ENCODE measurements at places on chromosomes 3 and 15.

GRCh38 chr3:70342149-70342548 is 29.7 kb upstream of the MDFIC2 start:
- no peak for DNase-seq

- DNase-seq: peak; percentile 72
Measured at GRCh38 chr3:185733980-185734724, 90.7 kb downstream of the IGF2BP2 start.

DNA sequence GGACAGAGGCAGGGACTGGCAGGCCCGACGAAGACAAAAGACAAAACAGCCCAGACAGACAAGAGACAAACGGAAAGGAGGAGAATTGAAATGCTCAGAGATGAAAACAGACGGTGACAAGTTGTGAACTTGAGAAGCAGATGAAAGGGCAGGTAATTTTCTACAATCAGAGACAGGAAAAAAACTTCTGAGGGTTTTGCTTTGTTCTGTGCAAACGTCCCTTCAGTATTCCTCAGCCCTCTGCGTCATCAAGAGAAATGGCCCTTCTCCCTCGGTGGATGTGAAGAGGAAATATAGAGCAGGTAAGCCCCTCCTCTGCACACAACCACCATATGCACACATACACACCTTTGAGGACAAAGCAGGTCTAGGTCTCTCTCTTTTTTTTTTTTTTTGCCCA is 206.6 kb downstream of the UACA start:
- no peak for DNase-seq

DNA sequence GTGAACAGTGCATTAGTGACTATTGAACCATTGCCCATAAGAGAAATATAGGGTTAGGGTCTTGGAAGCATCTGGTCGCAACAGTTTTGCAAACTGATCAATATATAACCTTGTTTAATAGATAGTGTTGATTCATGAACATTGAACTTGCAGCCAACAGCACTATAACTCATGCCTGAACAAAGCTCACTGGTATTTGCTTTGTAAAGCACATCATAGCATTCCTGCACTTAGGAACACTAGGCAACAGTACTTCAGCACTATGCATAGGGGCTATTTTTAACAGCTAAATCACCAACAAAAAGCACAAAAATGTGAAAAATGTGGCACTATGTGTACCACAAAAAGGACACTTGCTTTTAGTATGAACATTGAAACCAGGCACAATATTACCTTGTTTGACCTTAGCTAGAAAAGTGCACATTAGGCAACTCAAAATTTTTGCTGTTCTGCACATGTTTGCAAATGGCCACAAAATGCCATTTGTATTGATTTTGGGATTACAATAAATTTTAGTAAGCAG is 68.0 kb downstream of the OXNAD1 start:
- DNase-seq: no peak

- no peak for DNase-seq
Measured at GRCh38 chr15:79035111-79035601, 55.4 kb downstream of the RASGRF1 start.

GRCh38 chr15:62945760-62946159 is 96.8 kb upstream of the TPM1 start:
- no peak for DNase-seq

DNA sequence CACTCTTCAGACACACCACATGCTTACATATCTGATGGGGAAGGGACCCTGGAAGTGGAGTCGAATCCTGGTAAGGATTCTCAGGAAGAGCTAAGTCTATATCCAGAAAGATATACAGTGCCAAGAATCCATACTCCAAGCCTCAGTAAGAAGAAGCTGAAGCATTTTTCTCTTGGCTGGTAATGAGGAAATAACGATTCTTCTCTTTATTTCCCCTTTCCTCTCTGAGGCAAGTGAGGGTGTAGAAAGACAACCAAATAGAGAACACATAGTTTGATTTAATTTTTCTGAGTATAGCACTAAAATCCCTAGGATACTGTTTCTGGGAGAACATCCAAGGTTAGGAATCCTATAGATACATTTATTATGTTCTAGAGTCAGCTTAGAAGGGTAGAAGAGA is 857.3 kb downstream of the TUSC7 start:
- no peak for DNase-seq

GRCh38 chr3:60855250-60855649 is 396.0 kb downstream of the FHIT start:
- no peak for DNase-seq

- DNase-seq: no peak
Measured at GRCh38 chr3:38232701-38233100, 32.9 kb upstream of the SLC22A13 start.

- no peak for DNase-seq
Measured at GRCh38 chr3:179450901-179451264, 387 bp downstream of the GNB4 start.

DNA sequence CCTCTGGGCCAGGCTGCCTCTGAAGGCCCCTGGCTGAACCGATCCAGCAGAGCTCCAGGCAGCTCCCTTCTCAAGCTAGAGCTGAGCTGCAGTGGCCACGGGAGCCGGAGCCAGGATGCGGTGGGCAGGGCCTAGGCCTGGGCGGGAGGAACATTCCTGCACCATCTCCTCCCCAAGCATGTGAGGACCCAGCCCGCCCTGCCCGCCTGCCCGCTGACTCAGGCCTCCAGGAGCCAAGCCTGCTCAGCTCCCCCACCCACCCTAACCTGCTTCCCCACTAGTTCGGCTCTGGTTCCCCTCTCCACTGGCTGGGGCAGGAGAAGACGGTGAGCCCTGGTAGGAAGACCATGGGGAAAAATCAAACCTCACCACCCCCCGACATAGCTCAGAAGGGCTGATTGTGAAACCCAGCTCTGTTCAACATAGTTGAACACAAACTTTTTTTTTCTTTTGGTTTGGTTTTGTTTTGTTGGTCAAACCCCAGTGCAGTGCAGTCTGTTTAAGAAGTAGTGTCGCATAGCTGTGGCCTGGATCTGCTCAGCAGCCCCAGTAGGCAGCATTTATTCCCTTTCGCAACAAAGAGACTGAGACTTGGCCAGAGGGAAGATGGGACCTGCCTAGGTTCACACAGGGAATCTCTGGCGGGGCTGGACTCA is 13.5 kb downstream of the SNX33 start:
- peak; percentile 81 for DNase-seq

DNA sequence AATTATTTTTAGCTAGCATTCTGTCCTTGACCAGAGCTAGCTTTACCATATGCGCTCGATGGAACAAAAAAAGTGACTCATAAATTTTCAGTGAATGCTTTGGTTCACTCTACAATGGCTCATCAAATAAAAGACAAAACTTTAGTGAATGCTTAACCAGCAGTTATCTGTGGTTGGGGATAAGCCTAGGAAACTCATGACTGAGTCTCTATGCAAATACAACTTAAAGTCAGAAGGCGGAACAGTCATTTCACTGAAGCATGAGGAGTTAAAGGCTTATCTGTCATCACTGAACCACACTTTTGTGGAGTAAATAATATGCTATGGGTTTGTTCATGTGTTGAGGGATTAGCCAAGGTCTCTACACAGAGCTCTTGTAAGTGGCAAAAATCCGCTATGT is 308.4 kb downstream of the SQOR start:
- no peak for DNase-seq

GRCh38 chr15:98000249-98001203 is 40.0 kb downstream of the ARRDC4 start:
- no peak for DNase-seq

- no peak for DNase-seq
Measured at GRCh38 chr15:82739086-82739485, 29.4 kb upstream of the AP3B2 start.

GRCh38 chr3:178960181-178960580 is 111.4 kb downstream of the ZMAT3 start:
- DNase-seq: peak; percentile 3

DNA sequence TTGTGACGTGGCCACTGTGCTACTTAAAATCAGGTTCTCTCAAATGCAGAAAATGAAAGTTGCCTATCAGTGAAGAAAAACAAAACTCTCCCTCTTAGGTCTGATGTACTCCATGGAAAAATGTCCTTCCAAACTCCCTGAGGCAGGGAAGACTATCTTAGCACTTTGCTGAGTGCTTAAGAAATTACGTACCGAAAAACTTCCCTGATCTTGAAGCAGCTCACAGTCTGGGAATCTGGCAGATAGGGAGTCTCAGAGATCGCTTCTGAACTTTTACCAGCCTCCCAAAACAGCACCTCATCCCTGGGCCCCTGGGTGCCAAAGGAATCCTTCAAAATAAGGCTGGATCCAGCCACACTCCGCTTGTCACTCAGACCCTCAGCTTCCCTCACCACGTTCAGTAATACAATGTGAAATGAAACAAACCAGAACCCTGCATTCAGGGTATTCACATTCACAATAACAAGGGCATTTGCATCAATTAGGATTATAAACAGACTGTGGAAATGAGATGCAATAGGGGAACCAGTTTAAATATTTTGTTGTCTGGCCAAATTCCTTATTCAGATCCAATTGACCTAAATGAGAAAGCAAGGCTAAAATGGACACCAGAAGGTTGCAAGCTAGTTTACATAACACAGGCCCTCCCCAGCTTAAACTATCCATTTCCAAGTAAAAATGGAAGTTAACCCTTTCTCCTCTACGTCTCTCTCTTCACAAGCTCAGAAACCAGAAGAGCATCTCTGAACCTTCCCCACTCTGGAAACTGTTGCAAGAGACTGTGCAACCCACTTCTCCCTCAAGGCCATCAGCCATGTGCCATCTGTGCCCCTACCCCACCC is 20.9 kb downstream of the OSBPL10 start:
- no peak for DNase-seq

GRCh38 chr3:95356764-95357501 is 1294.1 kb downstream of the NSUN3 start:
- DNase-seq: no peak

DNA sequence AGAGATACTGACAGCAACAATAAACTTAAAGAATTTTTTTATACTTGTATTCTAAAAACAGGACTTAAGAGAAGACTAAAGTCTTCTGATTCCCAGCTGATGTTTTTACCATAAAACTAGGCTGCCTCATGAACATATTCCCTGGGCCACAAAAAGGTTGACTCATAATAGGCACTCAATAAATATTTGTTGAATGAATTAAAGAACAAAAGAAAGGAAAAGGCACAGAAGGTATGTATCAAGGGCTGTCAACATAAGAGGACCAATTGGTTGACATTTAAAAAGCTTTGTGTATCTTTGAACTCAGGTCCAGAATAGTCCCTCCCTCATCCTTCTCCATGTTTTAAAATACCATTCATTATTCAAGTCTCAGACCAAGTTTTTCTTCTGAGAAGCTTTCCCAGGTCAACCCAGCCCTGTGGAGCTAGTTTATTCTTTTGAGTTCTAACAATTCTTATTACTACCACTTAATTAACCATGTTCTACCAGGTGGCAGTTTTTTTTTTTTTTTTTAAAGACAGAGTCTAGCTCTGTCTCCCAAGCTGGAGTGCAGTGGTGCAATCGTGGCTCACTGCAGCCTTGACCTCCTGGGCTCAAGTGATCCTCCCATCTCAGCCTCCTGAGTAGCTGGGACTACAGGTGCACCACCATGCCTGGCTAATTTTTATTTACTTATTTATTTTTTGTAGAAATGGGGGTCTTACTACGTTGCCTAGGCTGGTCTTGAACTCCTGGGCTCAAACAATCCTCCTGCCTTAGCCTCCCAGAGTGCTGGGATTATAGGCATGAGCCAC is 17.5 kb upstream of the ARHGEF3 start:
- DNase-seq: no peak

DNA sequence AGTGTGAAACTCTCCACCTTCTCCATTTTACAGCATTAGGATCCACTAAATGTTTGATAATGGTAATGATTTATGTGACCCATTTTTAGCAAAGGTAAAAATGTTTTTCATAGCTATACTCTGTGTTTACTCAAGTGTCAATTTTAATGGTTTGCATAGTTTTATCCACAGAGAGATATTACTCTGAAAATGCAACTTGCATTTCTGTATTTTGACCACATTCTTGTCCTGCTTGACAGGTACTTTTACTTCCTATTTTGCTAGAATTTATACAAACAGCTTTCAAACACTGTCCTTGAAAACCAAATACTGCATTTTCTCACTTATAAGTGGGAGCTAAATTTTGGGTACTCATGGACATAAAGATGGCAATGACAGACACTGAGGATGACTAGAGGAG is 62.9 kb downstream of the SERPINI1 start:
- DNase-seq: no peak

DNA sequence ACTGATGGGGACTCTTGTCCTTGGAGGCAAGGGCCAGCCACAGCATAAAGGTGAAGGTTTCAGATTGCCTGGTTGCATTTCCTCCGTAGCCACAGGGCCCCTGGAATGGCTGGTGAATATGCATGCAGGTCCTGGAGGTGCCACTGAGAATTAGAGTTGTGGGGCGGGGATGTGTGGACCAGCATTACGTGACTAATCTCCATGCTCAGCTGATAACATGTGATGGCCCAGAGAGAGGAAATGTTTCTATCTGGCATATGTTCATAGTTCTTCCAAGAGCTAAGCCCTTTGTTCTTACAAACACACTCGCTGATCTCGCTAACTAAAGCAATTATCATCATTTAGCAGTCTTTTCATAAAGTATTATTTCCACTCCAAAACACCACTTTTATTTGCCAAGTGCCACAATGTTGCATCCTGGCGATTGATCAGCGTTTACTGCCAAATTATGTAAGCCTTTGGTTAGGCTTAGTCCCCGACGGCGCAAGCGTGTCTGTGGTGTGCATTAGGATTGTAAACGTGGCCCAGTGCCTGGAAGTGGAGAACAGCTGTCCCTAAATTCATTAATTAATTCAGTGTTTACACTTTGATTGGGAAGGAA is 55.9 kb downstream of the CGNL1 start:
- DNase-seq: no peak

GRCh38 chr15:89908226-89908625 is 4.5 kb downstream of the ARPIN start:
- no peak for DNase-seq

DNA sequence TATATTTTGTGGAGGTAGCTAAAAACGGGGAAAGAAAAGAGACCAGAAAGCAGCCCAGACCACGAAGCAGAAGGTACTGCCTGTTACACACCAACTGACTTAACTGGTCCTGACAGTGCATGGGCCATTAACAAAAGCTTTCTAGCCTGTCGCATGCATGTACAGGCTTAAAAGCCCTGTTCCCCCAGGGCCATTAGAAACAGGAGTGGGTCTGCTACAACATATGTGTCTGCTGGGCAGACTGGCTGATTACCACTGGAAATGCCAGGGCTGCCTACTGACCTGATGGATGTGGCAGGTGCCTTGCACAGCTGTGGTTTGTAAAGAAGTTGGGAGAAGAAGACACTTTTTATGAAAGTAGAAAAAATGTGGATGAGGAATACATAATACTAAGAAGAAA is 137.4 kb downstream of the GAP43 start:
- DNase-seq: no peak

GRCh38 chr15:26028086-26028740 is 165.1 kb upstream of the ATP10A start:
- no peak for DNase-seq

DNA sequence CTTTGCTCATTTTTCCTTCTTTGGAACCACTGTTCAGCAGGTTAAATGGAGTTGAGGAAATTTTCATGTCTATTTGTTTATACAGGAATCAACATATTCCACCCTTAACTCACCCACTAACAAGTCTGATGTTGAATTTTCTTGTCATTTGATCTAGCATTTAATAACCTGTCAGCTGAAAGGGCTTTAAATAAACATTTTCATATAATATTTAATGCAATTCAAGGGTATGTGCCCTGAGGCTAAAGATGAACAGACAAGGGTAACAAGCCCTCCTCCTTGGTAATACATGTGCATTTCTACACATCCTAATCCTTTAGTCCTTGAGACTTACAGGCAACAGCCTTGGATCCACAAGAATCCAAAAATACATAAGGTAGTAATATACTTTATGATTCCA is 435.0 kb upstream of the NR2F2 start:
- no peak for DNase-seq

GRCh38 chr3:112786002-112786590 is 60.6 kb downstream of the CD200R1L start:
- no peak for DNase-seq

GRCh38 chr3:32109256-32109655 is 2.8 kb downstream of the GPD1L start:
- DNase-seq: no peak
